ENCODE measurements at places on chromosomes 2 and 18. TPM values are rescaled to one million over a fixed set of nuclear protein-coding genes. Genes with fewer than 3 reads are reported as not detected.

DNA sequence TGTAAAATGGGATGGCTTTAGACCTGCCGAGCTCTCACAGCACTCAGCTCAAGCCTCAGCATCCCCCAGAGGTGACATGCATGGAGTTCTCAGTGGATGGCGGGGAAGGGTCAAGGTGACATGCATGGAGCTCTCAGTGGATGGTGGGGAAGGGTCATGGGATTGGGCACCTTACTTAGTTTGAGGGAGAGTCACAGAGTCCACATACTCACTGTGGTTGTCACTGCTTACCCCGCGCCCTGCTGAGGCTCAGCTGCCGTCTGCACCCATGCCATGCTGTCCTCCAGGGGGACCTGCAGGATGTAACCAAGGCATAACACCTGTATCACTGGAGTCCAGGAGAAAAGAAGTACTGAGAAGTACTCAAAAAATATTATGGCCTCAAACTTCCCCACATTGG is 112.2 kb upstream of the TPO start:
- DNase-seq: no peak

Gene DNAH7
- total RNA-seq: not detected

- peak; percentile 70 for DNase-seq
These were observed 11.6 kb upstream of the TUBB6 start for GRCh38 chr18:12296457-12296856.

DNA sequence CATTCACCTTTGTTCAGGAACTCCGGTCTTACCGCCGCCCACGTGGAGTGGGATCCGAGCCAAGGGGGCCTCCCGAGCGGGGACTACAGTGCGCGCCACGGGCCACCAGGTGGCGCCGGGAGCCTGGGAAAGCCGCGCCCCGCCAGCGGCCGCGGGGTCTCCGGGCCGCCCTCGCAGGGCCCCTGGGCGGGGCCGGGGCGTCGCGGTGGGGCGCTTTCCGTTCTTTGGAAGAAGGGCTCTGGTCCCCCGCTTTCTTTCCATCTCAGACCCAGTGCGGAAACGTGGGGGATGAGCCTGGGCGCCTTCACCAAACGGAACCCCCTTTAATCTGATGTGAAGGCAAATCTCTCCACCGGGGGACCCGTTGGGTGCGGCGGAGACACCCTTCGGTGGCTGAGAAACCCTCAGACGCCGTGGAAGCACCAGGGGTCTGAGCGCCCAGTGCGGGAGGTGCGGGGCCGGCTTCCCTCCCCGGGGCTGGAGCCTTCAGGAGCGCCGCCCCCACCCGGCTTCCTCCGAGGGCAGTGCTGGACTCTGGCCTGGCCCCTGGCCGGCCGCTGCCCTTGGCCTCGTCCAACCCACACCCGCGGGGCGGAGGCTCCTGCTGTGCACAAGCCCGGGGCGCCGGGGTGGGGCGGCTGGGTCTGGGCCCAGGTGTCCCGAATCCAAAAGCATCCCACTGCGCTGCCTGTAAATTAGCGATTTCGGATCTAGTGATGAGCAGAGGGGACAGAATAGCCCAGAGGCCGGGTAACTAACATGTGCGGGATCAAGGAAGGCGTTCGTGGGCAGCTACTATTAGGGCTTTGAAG is 44.6 kb downstream of the GORASP2 start:
- peak; percentile 93 for DNase-seq

DNA sequence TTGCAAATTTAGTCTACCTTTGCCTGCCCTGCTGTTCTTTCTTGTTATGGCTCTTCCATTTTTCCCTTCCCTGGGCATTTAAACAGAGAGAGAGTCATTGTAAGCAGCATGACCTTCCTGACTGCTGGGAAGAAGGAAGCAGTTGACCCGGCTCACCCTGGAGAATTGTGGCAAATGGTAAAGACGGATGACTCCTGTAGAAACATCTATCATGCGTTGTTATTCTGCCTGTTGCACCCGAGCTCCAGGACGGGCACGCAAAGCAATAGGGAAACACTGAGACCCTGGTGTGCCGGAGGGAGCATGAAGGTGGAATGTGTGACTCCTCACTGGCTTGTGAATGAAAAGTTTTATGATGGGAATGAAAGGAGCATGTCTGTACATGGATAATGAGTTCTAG is 113.3 kb downstream of the OSBPL6 start:
- DNase-seq: no peak

GRCh38 chr2:215895330-215895729 is 118.0 kb downstream of the MREG start:
- no peak for DNase-seq

DNA sequence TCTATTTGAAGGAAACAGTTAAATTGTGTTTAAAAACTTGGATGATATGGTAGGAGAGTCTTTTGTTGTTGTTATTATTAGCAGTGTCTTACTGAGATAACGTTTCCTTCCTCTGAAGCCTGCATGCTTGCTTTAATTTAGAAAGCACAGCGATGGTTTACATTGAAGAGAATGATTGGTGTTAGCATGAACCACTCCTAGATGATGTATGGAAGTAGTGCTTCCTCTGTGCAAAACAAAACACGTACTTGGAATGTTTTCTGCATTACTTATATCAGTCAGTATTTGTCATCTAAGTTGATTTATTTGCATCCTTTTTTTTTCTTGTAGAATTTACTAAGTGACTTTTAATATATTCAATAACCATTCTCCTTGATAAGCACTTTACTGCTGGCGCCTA is 89.0 kb downstream of the UGGT1 start:
- DNase-seq: peak; percentile 75

Gene RETREG2
- total RNA-seq: 41.2 TPM

DNA sequence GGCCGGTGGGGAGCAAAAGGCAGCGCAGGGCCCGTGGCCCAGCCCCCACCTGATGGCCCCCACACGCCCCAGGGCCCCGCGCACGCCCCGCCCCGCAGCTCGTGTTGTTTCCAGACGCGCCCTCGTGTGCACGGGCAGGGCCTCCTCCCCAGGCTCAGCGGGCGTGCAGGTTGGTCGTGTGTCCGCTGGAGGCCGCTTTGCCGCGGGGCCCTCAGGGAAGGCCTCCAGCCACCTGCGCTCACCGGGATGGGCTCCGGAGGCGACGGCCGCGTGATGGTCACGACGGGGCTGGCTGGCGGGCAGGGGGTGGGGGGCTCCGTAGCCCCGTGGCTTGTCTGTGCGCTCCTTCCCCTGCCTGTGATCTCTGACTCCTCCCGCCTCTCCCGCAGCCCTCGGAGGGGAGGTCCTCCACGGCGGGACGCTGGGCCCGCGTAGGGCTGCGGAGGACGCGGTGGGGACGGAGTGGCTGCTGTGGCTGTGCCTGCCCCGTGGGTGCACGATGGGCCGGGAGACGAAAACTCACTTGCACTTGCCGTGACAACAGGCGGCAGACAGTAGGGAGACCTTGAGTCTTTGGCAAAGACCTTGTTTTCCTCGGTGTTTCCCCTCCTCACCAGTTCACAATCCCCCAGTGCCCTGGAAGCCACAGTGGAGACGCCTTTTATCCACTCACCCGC is 67.1 kb downstream of the RTP5 start:
- no peak for DNase-seq

Gene SLC8A1
- total RNA-seq: under 0.01 TPM

DNA sequence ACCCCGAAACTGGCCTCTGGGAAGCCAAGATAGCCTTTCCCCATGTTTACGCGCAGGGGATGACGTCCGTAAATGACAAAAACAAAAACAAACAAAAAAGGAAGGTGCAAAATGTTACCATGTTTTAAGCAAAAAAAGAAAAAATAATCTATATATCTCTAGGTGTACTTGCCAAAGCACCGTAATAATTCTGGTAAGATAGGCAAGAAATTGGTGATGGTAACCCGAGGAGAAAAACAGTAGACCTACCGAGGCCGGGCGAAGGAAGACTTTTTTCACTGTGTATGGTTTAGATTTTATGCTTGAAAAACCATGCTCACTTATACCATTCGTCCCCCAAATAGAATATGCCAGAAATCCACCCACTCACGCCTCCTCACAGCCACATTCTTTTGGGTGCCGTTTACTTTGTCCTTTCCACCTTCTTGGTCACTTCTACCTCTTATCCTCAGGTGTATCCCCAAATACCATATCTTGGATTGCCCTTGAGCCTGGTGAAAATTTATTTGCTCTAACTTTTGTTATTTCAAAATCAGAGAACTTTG is 8.0 kb downstream of the GATA6 start:
- DNase-seq: no peak

GRCh38 chr2:160214461-160215445 is 14.7 kb upstream of the ITGB6 start:
- peak; percentile 64 for DNase-seq

Gene KCNIP3
- under 0.01 TPM for total RNA-seq

Gene SAG
- total RNA-seq: not detected

- DNase-seq: no peak
These were observed 25.9 kb upstream of the SULT1C4 start for GRCh38 chr2:108351889-108352288.

DNA sequence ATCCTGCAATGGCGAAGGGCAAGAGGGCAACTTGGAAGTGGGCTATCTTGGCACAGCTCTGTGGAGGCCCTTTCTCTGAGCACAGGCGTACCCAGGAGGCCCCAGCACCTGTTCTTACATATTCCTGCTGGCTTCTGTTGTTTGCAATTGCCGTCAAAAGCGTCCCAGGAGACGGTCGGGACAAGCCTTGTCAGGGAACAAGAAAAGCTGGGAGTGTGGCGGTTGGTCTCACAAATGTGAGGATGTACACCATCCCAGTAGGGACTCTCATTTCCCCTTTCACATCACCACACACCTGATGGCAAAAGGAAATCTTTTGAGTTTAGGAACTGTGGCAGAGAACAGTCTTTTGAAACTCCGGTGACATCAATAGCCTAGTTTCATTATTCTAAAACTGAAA is 94.7 kb upstream of the EFEMP1 start:
- peak; percentile 33 for DNase-seq

DNA sequence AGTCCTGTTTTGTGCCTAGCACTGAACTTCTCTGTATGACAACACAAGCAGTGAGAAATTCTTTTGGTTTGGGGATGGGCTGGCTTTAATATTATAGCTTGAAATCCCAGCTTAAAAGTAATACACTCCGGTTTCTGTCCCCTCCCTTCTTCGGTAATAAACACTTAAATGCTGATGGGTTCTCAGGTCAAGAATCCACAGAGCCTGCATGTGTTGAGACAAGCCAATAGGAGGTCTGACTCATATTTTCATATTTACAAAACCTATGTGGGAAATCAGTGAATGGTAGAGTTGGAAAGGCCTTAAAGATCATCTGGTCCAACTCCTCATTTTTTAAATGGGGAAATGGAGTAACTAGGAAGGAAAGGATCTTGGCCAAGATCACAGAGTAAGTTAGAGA is 47.5 kb downstream of the VSNL1 start:
- DNase-seq: no peak

DNA sequence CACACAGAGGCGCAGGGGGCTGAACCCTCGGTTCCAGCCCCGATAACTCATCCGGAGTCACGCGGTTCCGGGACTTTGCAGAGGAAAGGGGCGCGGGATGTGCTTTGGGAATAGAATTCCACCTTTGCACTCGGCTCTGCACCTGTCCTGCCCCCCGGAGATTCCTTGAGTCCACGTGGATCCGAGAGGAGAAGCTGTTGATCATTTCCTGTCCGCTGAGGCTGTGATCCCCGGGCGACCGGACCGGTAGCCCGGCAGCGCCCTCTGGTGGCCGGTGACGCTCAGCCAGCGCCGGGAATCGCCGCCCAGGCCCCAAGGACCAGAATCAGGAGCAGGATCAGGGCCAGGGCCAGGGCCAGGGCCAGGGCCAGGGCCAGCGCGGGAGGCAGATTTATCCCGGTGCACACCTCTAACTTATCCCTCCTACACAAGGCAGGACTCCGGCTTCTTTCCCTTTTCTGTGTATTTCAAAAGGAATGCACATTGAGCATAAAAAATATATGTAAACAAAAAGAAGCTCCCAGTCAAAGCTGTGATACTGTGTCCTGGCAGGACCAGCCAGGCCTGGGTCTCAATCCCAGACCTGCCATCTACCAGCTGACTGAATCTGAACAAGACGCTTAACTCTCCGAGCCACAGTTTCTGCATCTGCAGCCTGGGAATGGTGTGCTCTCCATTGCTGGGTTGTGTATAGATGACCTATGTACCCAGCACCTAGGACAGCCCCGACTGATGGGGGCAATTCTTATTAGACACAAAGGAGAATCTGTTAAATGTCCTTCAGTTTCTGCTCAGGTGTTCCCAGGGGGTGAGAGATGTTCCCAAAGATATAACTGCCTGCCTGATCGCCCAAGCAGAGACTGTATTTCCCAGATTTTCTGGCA is 8.5 kb upstream of the SPATA3 start:
- DNase-seq: peak; percentile 73

Data from lung microvascular endothelial cell (primary cell).